ENCODE measurements at places on chromosomes 1 and 21.

DNA sequence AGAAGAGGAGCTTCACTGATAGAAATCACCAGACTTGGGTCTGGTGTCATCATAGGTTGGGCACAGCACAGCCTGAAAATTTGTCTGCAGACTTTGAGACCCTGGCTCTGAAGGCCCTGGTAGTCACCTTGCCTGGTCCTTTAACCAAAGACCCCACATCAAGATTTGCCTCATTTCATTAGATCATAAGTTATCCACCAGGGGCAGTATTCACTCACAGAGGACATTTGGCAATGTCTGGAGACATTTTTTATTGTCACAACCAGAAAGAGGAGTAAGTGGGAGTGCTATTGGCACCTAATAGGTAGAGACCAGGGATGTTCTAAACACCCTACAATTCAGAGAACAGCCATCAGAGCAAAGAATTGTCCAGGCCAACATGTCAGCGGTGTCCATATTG lies 22.1 kb upstream of the PAX7 start:
- DNase-seq, result no peak

DNA sequence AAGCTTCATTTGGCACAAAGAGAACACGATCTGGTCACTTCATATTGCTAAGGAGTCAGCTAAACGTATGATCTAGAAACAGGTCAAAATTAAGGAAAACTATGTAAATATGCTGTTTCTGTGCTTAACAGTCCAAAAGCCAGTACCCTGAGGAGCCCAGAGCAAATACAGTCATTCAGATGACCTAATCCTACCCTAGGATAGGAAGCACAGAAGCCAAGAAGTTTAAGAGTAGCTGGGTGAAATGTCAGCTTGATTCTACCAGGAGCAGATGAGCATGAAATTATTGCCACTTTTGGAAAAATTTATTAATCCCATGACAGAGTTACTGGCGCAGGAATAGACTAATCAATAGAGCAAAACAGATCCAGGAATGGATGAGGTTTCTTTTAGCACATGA lies 18.3 kb downstream of the SORT1 start:
- DNase-seq, result no peak

- no peak for DNase-seq
Observed at GRCh38 chr1:34858901-34859445, 576 bp downstream of the SMIM12 start.

DNA sequence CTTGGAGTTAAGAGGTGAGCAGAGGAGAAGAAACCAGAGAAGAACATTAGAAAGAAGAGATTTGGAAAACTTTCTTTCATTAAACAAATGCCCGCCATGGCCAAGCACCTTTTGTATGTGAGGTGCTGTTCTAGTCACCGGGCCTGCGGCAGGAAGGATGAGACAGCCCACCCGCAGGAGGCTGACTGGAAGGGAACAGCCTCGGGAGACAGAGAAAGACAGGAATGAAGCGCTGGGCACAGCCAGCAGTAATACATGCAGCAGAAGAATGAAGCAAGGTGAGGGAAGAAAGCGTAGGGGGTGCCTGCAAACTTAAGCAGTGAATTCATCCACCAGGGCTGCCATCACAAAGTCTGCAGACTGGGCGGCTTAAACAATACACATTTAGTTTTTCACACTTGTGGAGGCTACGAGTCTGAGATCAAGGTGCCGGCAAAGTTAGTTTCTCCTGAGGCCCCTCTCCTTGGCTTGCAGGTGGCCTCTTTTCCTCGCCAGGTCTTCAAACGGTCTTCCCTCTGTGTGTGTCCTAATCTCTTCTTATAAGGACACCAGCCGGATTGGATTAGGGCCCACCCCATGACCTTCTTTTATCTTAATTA lies 188.1 kb downstream of the PSMG1 start:
- DNase-seq, result no peak

DNA sequence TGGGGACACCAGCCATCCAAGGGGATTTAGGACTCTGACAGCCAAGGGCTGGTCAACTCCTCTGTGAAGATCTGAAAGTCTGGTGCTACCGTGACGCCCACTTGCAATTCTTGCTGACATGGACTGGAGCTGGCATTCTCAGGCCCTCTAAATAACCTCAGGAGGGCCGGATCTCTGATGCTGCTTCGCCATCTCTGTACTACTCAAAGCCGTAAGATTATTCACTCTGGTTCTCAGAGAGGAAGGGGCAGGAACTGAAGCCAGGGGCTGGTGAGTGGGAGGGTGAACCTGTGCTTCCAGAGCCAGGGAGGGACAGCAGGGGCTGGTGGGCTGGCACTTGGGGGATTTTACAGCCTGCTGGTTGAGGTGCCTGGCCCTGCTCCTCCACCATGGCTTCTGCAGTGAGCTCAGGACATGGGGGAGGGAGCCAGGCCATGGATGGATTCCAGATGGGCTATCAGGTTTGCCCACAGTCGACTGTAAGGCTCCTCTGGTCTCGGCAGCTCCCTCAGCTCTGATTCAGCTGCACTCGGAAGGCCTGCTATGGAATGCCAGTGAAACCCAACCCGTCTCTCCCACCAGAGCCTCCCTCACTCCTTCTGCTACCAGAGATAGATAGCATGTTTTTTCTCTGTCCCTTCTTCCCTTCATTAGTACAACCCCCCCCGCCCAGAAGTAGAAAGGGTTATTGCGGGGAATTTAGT lies 84.5 kb downstream of the PLXNA2 start:
- no peak for DNase-seq

- DNase-seq, result no peak
Observed at GRCh38 chr21:36487641-36488307, 7.9 kb upstream of the CLDN14 start.

DNA sequence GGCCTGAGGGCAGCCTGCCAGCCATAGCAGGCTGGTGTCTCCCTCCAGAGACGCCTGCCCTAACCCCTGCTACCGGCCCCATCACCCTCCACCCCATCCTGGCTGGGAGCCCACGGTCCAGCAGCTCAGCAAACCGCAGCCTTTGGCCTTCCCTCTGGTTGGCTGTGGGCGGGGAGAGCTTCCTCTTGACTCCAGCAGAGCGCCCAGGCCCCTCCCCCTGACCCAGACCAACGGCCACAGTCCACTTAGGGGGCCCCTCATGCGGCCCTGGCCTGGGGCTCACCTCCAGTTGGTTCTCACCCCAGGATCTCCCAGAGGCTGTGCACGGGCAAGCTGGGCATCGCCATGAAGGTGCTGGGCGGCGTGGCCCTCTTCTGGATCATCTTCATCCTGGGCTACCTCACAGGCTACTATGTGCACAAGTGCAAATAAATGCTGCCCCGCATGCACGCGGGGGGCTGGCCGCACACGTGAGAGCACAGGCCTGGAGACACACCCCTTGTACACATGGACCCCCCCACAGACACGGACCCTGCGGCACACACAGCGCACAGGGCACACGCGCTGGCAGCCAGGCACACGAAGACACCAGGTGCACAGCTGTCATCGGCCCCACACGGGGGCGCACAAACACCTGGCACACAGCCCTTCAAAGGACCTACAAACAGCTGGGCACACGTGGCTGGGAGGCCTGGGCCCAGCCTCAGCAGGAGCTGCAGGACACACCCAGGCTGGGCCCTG lies 3.1 kb downstream of the SMIM1 start:
- peak; percentile 74 for DNase-seq

GRCh38 chr1:81802457-81802706 lies 1.6 kb downstream of the ADGRL2 start:
- no peak for DNase-seq

- no peak for DNase-seq
Observed at GRCh38 chr21:43306391-43306790, 120.5 kb downstream of the SIK1 start.

GRCh38 chr1:25519624-25520023 lies 23.8 kb upstream of the LDLRAP1 start:
- no peak for DNase-seq

GRCh38 chr1:41072051-41072450 lies 50.5 kb upstream of the SLFNL1 start:
- DNase-seq, result no peak

- DNase-seq, result no peak
Observed at GRCh38 chr1:36160388-36160948, 4.5 kb downstream of the MAP7D1 start.

DNA sequence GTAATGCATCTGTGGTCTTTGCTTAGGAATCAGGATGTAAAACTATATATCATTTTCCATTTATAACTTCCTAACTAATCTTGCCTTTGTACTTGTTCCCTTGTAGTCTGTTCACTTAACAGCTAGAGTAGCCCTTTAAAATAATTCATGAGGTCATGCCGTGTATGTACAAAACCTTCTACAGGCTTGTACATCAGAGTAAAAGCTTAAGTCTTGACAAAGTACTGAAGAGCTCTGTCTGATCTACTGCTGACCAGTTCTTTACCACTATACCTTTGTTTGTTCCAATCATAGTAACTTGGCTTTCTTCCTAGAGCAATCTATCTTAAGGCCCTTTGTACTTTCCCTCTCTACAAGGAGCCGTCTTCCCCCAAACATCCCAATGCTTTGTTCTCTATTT lies 90.7 kb upstream of the KIAA1614 start:
- no peak for DNase-seq

GRCh38 chr1:25654109-25654660 lies 37.6 kb downstream of the MAN1C1 start:
- DNase-seq, result no peak

GRCh38 chr1:92538413-92539061 lies 51.8 kb upstream of the GFI1 start:
- DNase-seq, result no peak

DNA sequence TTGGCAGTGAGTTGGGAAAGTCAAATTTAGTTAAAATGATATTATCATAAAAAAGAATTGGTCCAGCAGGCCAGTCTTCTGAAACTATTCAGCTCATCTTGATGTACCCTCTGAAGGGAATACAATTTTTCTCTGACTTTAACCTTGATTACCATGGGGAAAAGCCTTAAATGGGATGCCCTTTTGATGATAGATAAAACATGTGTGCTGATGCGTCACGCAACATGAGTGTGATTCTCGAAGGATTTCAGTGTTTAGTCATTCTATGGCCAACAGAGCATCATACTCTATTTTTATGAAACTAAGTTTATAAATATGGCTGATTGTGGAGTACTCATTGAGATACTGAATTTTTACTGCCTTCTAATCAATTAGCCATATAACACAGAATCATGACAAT lies 171.5 kb downstream of the ZNF281 start:
- no peak for DNase-seq

GRCh38 chr1:99327357-99327756 lies 63.1 kb downstream of the PLPPR4 start:
- peak; percentile 33 for DNase-seq

DNA sequence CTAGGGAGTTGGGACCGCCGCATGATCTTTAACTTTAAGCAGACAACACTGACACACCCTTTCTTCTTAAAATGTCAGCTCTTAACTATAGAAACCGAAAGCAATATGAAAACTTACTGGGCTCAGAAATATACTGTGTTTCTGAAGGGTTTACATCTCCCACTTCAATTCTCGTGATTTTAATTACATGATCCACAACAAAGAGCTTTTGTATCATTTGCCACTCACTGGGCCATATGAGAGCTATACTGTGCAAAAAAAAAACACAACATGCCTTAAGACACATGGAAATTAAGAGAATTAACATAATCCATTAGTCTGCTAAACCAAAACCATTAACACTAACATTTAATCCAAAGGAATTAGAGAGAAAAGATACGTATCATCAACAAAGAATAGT lies 35.0 kb upstream of the RAP1GAP start:
- DNase-seq, result no peak

GRCh38 chr21:41045534-41046268 lies 122.3 kb upstream of the BACE2 start:
- DNase-seq, result peak; percentile 40

- no peak for DNase-seq
Observed at GRCh38 chr1:26239936-26240335, 5.9 kb downstream of the CEP85 start.

- DNase-seq, result no peak
Observed at GRCh38 chr1:53686965-53687267, 52.0 kb downstream of the GLIS1 start.

GRCh38 chr1:26862781-26863684 lies at the start of gene SFN:
SFN (plus strand) TSS chr1:26863149; CDS start chr1:26863213, 64 bp downstream.
- peak; percentile 11 for DNase-seq

DNA sequence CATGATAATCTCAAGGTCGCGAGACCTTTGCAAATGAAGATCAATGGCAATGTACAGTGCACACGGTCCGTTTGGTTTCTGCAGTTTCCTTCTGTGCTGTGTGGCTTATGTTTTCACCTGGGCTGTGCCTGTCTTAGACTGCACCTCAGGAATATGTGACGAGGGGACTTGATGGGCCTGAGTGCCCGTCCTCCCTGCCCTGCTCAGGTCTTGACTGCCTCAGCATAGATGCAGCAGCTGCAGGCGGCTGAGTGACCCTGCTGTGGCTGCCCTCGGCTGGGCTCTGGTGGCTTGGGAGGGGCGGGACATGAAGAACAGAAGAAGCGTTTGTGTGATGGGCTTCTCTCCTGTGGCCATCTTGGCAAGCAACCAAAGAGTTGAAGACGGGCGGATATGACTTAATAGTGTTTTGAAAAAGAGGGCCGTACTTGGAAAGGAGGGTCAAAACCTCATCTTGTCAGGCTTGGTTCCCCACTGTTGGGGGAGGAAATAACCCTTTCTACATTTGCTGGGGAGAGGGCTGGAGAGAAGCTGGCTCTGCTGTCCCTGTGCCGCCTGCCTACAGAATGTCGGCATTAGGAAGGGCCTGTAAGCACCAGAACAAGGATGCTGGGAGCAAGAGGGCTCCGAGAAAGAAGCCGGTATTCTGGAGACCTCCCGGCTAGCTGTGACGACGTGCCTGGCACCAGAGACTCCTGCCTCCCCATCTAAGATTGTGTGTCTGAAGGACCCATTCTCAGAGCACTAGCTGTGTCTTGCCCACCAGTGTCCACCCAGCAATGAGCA lies 7.1 kb downstream of the MYBPHL start:
- DNase-seq, result no peak

DNA sequence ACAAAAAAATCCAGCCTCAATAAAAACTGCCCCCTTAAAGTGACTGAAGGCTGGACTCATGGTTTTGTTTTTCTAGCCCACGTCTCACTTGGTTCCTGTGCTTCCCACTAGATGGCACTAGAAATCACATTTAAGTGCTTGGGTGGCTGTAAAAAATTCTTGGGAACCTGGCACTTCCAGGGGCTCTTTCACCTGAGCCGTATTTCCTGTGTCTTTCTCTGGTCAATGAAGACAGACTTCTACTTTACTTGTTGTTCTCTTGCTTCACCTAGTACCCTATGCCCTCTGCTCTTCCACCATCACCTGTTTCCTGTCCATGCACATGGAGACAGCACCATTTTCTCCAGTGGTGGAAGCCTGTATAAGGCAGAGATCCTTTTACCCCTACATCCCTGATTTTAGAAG lies 20.0 kb downstream of the METTL13 start:
- DNase-seq, result peak; percentile 64

GRCh38 chr21:41478319-41479177 lies 29.4 kb downstream of the TMPRSS2 start:
- no peak for DNase-seq

All from NCI-H526 (cell line).